Mesenchymal stem cell (in vitro differentiated cells and primary cell): ENCODE measurements at places on chromosomes 7 and 10.
A peak's percentile ranks its signal among the peaks of the same experiment; 100 is the strongest.

- no peaks in the 10 kb centered on the region for H3K36me3 ChIP-seq
- no peaks in the 10 kb centered on the region for H3K27me3 ChIP-seq
- peak; percentile 58 for DNase-seq
- no peak overlapping the region for H3K4me3 ChIP-seq
Observed at GRCh38 chr7:114026486-114027089, 107.8 kb upstream of the PPP1R3A start.

GRCh38 chr10:53918755-53919154, 882.3 kb downstream of the PCDH15 start:
- H3K4me3 ChIP-seq: no peak overlapping the region
- no peaks in the 10 kb centered on the region for H3K4me1 ChIP-seq
- no peak overlapping the region for H3K27ac ChIP-seq
- H3K27me3 ChIP-seq: no peaks in the 10 kb centered on the region
- no peaks in the 10 kb centered on the region for H3K36me3 ChIP-seq

GRCh38 chr7:7576344-7576743, 9.7 kb downstream of the MIOS start:
- H3K27ac ChIP-seq: no peak overlapping the region
- H3K36me3 ChIP-seq: peaks cover 17% of the 10 kb centered on the region
- H3K27me3 ChIP-seq: no peaks in the 10 kb centered on the region

- H3K27me3 ChIP-seq: no peaks in the 10 kb centered on the region
- no peaks in the 10 kb centered on the region for H3K4me1 ChIP-seq
- no peak overlapping the region for H3K27ac ChIP-seq
- H3K36me3 ChIP-seq: no peaks in the 10 kb centered on the region
- no peak overlapping the region for H3K4me3 ChIP-seq
Observed at GRCh38 chr10:4721999-4722753, 103.8 kb upstream of the AKR1E2 start.

GRCh38 chr10:4561296-4561695, 264.7 kb upstream of the AKR1E2 start:
- H3K27ac ChIP-seq: no peak overlapping the region
- no peaks in the 10 kb centered on the region for H3K4me1 ChIP-seq
- no peak overlapping the region for H3K4me3 ChIP-seq
- DNase-seq: no peak
- no peaks in the 10 kb centered on the region for H3K27me3 ChIP-seq
- no peaks in the 10 kb centered on the region for H3K36me3 ChIP-seq
